ENCODE measurements at places on chromosomes 16 and 17. TPM values are rescaled to one million over a fixed set of nuclear protein-coding genes. Genes with fewer than 3 reads are reported as not detected.

The TNFRSF17 gene
- not detected for total RNA-seq

GRCh38 chr17:12773153-12773552 is 16.1 kb upstream of the ARHGAP44 start:
- DNase-seq, result no peak

- no peak for DNase-seq
Measured at GRCh38 chr17:55478971-55479370, 32.3 kb downstream of the SMIM36 start.

- no peak for DNase-seq
Measured at GRCh38 chr16:84714028-84714427, 14.2 kb downstream of the USP10 start.

DNA sequence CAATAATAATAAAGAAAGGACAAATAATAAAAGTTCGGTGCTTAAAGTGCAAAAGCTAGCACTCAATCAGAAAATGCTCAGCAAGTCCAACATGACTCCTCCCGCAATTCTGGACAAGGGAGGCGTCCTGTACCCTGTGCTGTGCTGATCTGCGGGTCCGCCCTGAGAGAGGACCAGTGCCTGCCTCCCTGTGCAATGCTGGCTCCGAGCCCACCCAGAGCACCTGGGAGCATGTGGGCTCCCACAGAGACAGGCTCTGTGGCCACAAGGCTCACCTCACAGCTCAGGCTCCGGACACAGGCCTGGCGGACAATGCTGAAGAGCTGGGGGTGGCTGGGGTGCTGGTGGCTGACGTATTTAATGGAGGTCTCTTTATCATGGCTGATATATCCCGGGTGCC is 11.1 kb downstream of the FLCN start:
- DNase-seq, result peak; percentile 10

DNA sequence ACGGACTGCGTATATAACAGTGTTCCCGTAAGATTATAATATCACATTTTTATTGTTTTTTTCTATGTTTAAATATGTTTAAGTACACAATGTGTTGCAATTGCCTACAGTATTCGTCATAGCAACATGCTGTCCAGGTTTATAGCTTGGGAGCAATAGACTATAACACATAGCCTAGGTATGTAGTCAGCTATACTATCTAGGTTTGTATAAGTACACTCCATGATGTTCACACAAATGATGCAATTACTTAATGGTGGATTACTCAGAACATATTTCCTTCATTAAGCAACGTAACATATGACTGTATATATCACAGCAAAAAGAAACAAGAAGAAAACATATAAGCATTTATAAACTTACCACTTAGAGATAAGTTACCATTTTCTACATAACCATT is 160.0 kb downstream of the CBLN1 start:
- no peak for DNase-seq

GRCh38 chr17:56688151-56688550 is 94.7 kb downstream of the NOG start:
- DNase-seq, result no peak

- DNase-seq, result no peak
Measured at GRCh38 chr17:48254896-48255295, 147.3 kb downstream of the SNX11 start.

- no peak for DNase-seq
Measured at GRCh38 chr17:78798695-78799559, 16.9 kb upstream of the CYTH1 start.

GRCh38 chr16:58048494-58049231 is 23.1 kb downstream of the MMP15 start:
- no peak for DNase-seq

- DNase-seq, result no peak
Measured at GRCh38 chr17:80455784-80456183, 20.6 kb downstream of the NPTX1 start.

The KLHL10 gene
- total RNA-seq, result not detected

GRCh38 chr17:76131051-76131691 is 9.9 kb downstream of the FOXJ1 start:
- no peak for DNase-seq

DNA sequence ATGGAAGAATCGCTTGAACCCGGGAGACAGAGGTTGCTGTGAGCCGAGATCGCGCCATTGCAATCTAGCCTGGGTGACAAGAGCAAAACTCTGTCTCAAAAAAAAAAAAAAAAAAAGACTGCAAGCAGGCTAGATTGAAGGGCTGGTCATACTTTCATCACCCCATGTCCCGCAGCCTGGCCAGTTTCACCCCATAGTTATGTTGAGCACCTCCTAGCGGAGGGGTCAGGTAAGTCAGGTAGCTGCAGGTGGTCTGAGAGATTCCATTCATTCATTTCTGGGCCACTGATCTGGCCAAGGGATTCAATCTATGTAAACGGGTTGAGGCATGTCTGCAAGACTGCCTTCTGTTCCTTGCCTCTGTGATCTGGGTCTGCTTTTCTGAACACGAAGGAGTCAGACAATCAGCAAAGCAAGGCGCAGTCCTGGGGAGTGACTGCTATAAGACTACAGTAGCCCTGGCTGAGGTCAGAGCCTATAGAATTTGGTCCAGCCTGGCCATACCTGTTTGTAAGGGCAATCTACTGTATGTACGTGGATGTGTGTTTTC is 23.6 kb upstream of the BPTF start:
- DNase-seq, result no peak

DNA sequence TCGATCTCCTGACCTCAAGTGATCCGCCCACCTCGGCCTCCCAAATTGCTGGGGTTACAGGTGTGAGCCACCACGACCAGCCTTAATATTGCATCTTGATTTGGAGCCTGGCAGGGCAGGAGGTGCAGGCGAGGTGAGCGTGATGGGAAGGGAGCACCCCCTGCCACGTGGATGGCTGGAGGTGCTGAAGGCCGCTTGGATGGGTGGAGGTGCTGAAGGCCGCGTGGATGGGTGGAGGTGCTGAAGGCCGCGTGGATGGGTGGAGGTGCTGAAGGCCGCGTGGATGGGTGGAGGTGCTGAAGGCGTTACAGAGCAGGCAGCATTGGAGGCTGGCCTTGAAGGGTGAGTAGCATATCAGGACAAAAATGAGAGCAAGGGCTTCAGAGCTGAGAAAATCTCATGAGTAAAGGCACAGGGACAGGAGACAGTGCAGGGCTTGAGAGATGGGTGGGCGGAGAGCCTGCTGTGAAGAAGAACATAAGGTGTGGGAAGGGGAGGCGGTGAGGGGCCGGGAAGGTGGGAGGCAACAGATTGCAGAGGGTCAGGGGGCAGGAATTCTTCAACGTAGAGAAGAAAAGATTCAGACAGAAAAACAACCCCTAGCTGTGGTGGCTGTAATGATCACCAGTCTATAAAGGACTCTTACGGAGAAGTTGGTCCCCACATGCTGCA is 101.7 kb upstream of the SEC14L1 start:
- no peak for DNase-seq

DNA sequence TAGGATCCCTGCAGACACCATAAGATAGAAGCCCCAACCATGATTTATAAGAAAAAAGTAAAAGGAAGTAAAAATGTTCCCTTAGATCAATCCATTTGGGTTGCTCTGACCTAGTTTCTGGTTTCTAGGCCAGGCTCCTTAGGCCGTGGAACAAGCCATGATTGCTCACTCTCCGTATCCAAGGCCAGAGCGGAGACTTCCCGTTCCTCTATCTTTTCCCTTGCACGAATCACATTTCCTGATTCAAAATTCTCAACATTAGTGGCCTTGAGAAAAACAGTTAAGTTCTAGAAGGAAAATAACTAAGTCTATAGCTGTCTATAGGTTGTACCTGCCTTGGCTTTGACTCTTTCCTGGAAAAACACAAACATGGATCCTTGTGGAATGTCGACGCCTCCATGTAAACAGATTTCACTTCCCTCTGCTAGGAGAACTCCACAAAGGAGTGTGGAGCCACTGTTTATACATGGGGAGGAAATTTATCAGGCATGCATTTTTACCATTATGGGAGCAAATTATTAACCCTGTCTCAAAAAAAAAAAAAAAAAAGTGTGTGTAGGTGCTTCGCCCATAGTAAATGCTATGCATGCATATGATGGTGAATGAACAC is 149.6 kb downstream of the ZFHX3 start:
- no peak for DNase-seq

DNA sequence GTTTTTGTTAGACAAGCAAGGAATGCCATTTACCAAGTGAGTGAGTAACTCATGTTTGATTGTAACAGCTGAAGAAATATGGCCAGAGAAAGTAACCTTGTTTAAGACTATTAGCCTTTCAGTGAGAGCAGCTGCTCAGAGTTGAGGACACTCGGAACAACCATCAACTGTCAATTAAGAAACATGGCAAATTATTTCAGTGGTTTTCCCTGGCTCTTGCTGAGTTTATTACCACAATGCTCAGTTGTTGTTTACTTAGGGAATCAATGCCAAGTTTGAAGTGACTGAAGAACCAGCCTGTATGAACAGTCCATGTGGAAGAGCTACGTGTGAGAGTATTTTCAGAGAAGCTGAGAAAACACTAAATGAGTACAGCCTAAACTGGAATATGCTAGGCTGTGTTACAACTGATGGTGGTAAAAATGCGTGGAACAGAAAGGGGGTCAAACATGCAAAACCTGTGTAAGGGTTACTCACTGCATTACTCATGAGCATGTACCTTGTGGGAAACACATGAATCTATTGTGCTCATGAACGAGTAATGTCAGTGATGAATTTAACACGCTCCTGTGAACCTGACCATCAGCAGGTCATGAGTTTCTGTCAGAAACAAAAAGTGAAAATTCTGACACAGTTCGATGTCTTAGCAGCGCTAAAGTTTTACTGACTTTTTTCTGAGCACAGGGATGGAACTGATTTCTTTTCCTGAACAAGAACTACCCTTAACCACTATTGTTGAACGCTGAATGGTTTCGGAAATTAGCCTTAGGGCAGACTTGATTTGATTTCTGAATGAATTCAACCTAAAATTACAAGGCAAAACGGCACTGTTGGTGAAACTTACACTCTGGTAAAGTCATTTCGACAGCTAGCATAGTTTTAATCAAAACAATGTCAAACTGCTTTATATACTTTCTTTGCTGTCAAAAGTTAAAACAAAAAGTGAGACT is 33.5 kb downstream of the GNA13 start:
- no peak for DNase-seq

DNA sequence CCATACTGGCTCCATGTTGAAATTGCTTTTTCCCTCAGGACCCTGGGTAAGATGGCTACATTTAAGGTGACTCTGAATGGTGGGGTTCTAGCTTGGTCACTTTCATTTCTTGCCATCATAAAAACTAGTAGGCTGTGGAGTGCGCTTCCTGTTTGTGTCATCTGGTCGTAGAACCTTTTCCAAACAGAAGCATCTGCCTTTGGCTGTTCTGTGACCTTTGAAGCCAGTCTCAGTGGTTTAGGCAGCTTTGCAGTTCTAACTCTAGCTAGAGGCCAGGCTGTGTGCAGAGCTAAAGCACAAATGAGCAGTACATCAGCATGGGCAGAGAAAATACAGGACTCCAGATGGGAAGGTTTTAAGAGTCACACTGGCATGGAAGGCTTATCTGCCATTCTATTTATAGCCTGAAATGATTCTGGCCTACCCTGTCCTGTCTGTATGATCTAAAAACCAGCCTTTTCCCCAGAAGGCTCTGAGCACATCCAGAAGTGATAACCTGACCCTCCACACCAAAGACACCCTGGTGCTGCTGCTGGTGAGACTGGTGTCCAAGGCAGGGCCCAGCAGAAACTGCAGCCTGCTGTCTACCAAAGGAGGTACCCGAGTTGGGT is 8.6 kb downstream of the ESRP2 start:
- no peak for DNase-seq

The HCRT gene
- total RNA-seq, result not detected

GRCh38 chr17:79840269-79840988 is 1.2 kb upstream of the CBX4 start:
- no peak for DNase-seq

DNA sequence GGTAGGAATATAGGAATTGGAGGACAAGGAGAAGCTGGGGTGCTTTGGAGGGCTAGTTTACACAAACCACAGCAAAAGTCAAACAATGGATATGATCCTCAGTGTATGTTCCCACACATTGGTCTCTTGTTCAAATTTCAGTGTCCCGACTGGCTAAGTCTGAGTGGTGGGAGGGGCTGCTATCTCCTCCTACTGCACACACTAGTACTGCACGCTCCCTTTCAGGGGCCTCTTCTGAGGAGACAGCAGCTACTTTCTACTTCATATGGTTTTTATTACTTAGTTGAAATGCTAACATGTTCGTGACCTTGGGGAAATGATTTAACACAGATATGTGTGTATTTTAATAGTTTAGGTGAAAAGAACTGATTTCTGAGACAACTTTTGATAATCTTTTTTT is 18.8 kb upstream of the KRT10 start:
- DNase-seq, result no peak

GRCh38 chr17:17540278-17540906 is 44.2 kb upstream of the RASD1 start:
- DNase-seq, result peak; percentile 27

- DNase-seq, result no peak
Measured at GRCh38 chr17:16121915-16122314, 93.4 kb downstream of the NCOR1 start.

DNA sequence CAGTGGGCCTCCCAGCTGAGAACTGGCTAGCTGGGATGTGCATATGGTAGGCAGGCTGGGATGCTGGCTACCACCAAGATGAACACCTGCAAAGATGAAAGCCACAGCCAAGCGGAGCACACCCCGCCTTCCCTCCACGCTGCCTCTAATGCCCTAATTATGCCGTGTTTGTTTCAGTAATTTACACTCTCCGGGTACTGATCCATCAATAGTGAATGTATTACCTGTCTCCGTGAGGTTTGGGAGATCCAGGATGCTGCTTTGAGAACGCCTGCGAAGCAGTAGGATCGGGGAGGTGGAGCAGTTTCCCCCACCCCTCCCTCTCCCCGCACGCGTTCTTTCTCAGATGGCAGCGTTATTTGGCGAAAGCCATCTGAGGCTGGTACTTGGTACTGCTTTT is 28.9 kb upstream of the GSE1 start:
- DNase-seq, result no peak

The ORC6 gene
- total RNA-seq, result 2.3 TPM

GRCh38 chr16:3787924-3788661 is 70.8 kb upstream of the TRAP1 start:
- DNase-seq, result no peak

The APOBR gene
- 0.38 TPM for total RNA-seq

GRCh38 chr16:47634727-47635126 is 173.6 kb downstream of the PHKB start:
- no peak for DNase-seq

- no peak for DNase-seq
Measured at GRCh38 chr16:31460582-31461002, 1.3 kb downstream of the ARMC5 start.
